Mucosa of descending colon (tissue), 3 donors: ENCODE measurements at places on chromosomes 11 and 22.

- DNase-seq = no peak
These were observed 8.0 kb upstream of the PKNOX2 start for GRCh38 chr11:125156346-125157117.

GRCh38 chr11:96237766-96238266 lies 105.2 kb downstream of the MAML2 start:
- DNase-seq = no peak

- no peak for DNase-seq
These were observed 125.0 kb upstream of the NARS2 start for GRCh38 chr11:78699609-78700135.

DNA sequence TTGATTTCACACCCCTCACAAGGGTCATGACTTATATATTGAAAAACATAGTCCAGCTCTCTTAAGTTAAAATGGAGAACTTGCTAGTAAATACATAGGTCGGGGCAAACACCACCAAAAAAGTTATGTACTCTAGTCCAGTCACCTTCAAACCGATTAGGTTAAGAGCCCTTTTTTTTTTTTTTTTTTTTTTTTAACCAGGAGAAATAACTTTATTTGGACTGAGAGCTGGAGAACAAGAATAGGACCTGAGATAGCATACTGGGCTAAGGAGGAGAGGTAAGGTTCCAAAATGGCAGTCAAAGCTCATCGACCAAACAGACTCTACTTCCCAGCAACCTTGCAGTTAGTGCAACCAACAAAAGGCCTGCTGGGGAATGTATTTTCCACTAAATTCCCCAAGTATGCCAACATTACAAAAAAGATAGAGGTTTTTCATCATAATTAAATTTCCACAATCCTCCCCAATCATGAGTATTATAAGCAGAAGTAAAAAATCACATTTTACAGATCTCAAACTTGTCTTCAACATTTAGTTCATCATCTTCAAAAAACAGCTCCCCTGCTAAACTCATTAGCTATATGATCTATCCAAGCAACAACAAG lies 3.8 kb downstream of the TMEM41B start:
- no peak for DNase-seq

- DNase-seq = no peak
These were observed 37.2 kb downstream of the POU2AF3 start for GRCh38 chr11:111335549-111335948.

DNA sequence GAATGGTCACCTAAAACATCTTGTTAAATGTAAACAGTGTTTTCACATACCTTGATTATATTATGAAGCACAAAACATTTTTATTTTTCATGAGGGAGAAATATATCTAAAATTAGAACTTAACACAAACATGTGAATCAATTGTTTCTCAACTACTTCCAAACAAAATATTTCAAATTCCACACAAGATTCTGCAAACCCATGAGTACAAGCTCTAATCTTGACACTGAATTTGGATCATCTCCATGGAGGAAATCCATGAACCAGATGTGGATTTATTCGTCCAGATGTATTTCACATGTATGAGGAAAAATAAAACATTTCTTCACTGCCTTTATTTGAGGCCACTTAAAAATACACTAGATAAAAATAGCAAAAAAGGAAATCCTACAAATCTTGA lies 184.2 kb downstream of the SBF2 start:
- no peak for DNase-seq

DNA sequence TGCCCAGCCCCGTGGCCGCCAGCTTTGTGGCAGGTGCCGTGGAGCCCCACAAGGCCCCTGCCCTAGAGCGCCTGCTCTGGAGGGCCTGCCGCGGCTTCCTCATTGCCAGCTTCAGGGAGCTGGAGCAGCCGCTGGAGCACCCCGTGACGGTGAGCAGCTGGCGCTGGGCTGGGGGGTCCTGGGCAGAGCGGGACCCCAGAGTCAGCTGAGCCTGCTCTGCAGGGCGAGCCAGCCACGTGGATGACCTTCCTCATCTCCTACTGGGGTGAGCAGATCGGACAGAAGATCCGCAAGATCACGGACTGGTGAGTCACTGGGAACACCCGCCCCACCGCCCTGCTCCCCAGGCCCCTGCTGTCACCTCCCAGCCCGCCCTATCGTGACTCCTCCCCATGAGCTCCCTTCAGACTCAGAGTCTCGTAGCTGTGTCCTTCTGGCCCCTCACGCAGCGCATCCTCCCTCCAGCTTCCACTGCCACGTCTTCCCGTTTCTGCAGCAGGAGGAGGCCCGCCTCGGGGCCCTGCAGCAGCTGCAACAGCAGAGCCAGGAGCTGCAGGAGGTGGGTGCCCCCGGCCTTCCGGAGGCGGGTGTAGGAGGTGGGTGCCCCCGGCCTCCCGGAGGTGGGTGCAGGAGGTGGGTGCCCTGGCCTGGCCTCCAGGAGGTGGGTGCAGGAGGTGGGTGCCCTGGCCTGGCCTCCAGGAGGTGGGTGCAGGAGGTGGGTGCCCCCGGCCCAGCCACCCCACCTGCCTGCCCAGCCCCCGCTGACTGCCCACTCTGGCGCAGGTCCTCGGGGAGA lies 4.7 kb downstream of the TCIRG1 start:
- DNase-seq = peak; percentile 32

GRCh38 chr11:12377106-12377823 lies at the start of gene PARVA:
Gene PARVA (plus strand): TSS chr11:12377571. CDS start chr11:12377648, 77 bp downstream.
- DNase-seq = peak; percentile 79

GRCh38 chr11:33063326-33063881 lies 24.0 kb downstream of the TCP11L1 start:
- no peak for DNase-seq

GRCh38 chr11:96303980-96304379 lies 39.0 kb downstream of the MAML2 start:
- DNase-seq = no peak

GRCh38 chr11:117412176-117412575 lies 84.5 kb downstream of the CEP164 start:
- DNase-seq = no peak

GRCh38 chr11:90134478-90135003 lies at the start of gene NAALAD2:
Gene NAALAD2 (plus strand): TSS chr11:90134663. CDS start chr11:90134759, 96 bp downstream.
- DNase-seq = peak; percentile 27

DNA sequence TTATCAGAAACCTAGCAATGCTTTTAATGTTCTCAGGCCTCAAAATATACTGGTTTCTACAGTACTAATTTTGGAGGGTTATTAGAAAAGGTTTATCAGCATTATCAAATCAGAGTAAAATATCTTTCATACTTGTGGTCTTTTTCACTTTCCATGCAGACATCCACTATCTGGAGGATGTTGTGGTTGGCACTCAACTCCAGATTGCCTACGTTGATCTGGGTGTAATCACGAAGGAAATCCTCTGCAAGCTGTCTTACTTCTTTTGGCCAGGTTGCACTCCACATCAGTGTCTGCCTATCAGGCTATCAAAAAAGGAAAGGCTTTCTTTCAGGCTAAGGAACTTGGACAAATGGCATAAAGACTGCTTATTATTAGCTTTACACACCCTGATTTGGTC lies 11.6 kb downstream of the DDX17 start:
- DNase-seq = no peak

- no peak for DNase-seq
These were observed 42.5 kb downstream of the INSC start for GRCh38 chr11:15157181-15157580.

GRCh38 chr11:910044-910588 lies 494 bp downstream of the CHID1 start:
- DNase-seq = no peak
